ENCODE measurements at places on chromosomes 12 and 14.

DNA sequence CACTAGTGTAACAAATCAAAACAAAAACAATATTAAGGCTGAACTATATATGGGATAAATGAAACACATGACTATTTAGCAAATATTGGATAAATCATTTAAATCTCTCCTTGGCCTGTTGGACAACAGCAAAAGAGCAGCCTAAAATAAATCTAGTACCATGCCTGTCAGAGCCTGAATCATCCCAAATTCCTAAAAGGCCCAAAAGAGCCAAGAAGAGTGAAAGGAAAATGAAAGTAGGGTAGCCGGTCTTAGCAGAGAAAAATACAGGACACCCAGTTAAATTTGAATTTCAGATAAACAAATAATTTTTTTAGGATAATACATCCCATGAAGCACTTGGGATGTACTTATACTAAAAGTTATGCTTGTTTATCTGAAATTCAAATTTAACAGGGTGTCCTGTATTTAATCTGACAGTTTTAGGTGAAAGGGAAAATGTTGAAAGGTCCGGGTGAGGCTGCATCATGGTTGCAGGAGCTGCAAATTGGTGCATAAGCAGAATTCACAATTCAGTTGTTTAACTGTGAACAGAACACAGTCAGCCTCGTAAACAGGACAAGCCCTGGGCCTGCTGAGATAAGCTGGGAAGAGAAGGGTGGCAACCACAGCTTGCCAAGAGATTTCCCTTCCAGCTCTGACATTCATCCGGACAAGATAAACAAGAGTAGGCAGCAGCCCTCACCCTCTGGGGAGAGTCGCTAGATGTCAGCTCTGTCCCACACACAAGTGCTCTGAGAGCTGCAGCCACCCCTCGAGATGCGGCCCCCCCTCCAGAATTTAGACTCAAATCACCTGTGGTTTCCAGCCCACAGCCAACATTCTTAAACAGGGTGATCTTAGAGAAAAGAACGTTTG is 30.3 kb downstream of the DMAC2L start:
- peak; percentile 79 for DNase-seq

DNA sequence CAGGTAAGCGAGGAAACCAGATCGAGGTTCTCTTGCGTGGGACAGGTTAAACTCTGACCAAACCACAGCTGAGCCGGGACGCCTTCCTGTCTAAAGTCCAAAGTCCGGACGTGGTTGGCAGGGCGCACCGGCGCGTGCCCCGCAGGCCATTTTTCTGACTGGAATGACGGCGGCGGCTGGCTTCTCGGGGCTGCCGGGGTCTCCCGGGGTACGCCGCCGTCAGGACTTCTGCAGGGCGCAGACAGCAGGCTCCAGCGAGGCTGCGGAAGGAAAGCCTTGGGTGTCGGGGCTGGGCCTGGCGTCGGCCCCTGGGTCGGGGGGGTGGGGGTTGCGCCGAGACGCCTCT is 32.8 kb downstream of the MIA2 start:
- DNase-seq: no peak

- no peak for DNase-seq
These were observed 10.0 kb downstream of the BBOF1 start for GRCh38 chr14:74029136-74029535.

GRCh38 chr14:63276492-63277342 is 42.0 kb downstream of the GPHB5 start:
- DNase-seq: peak; percentile 68

GRCh38 chr14:87260460-87260859 is 732.5 kb downstream of the GALC start:
- no peak for DNase-seq

Data from NCI-H82 (cell line).